ENCODE measurements at places on chromosomes 13 and 19.

DNA sequence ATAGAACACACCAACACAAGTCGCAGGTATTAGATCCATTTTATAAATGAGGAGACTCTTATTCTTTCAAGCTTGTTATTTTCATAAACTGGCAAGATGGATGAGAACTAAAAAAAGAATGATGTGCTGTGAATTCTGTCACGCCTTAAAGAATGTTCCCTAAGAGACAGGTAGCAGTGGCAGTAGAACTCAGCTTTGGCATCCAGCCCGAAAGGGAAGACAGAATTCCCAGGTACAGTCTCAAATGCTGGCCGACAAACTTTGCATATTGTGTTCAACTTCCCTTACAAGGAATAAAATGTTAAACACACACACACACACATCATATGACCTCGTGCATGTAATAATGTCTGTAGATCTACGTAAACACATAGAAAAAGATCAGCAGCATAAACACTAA lies 3.2 kb downstream of the TMEM272 start:
- DNase-seq, result no peak

DNA sequence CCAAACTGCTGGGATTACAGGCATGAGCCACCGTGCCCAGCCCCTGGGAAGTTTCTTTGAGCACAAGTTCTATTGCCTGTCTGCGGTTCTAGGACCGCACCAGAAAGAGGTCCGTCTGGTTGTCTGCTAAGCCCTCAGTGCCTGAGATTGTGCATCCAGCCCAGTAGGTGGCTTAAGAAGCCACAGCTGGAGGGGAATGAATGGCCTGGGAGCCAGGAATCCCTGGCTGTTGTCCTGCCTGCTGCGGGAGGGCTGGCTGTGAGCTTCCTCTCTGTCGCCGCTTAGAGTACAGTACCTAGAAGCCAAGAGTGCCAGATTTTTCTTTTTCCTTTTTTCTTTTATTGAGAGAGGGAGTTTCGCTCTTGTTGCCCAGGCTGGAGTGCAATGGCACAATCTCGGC lies 4.2 kb upstream of the TYK2 start:
- no peak for DNase-seq

DNA sequence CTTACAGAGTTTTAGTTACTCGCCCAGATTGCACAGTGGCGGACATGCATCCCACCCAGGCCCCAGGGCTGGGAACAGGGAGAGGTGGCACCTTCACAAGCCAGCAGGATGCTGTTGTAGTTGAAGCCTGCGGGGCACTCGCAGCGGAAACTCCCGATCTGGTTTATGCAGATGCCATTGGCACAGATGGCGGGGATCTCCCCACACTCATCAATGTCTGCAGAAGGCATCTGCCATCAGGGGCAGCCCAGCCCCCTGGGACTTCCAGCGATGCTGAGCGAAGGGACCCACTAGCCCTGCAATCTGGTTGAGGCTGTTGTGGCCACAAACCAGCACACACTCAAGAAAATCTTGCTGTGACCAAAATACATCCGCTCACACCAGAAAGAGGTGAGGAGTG lies 44.6 kb downstream of the CCL25 start:
- DNase-seq, result no peak

GRCh38 chr19:50537769-50538230 lies 24.1 kb upstream of the ASPDH start:
- DNase-seq, result peak; percentile 72

DNA sequence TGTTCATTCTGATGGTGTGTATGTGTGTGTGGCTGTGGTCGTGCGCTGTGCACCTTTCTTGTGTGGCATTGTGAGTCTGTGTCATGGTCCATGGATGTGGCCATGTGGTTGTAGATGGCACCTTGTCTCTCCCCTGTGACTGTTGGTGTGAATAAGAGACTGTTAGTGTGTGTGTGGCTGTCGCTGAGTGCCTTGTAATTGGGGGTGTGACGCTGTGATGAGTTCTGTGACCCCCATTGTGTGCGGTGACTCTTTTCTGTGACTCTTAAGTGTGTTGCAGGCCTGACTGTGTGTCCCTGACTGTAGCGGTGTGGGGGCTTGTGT lies 804 bp downstream of the PLPPR2 start:
- no peak for DNase-seq

GRCh38 chr19:29724102-29724641 lies 9.1 kb upstream of the C19orf12 start:
- no peak for DNase-seq

GRCh38 chr19:28641395-28641794 lies 571.6 kb downstream of the UQCRFS1 start:
- no peak for DNase-seq

DNA sequence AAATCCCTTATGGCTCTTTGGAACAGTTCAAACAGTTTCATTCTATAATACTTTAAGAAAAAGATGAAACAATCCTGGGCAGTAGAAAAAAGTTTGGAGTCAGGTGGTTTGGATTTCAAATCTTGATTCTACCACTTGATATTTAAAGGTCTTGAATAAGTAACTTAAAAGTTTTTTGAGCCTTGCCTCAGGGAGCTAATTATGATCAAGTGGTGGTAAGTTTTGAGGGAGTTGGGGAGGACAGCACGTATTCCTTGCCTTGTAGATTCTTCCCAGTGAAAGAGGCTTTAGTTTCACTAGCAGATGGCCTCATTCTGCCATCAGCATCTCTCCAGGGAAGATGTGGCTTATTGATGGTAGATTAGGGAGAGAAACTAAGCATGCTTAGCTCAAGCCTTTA lies 168.4 kb upstream of the CSNK1A1L start:
- no peak for DNase-seq

GRCh38 chr19:30671622-30672051 lies 299.5 kb downstream of the ZNF536 start:
- DNase-seq, result no peak

DNA sequence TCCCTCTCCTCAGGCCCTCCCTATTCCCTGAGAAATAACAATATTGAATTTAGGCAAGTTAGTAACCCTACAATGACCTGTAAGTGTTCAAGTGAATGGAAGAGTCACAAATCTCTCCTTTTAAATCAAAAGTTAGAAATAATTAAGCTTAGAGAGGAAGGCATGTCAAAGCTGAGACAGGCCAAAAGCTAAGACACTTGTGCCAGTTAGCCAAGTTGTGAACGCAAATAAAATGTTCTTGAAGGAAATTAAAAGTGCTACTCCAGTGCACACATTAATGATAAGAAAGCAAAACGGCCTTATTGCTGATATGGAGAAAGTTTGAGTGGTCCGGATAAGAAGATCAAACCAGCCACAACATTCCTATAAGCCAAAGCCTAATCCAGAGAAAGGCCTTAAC lies 120.9 kb downstream of the RBM26 start:
- DNase-seq, result no peak

- DNase-seq, result no peak
Observed at GRCh38 chr19:17993076-17993813, 14.7 kb upstream of the ARRDC2 start.

- DNase-seq, result no peak
Observed at GRCh38 chr13:25943658-25944057, 108.2 kb downstream of the SHISA2 start.

All from SW 1271 (cell line).